ENCODE measurements at places on chromosomes 7 and 10. TPM values are rescaled to one million over a fixed set of nuclear protein-coding genes. Genes with fewer than 3 reads are reported as not detected.

DYNC1I1 gene
- 0.71 TPM for total RNA-seq

FEZF1 gene
- total RNA-seq = not detected

CRPPA gene
- 2.0 TPM for total RNA-seq

HIBADH gene
- total RNA-seq = 18.5 TPM

ALOX5 gene
- total RNA-seq = 28.7 TPM

FFAR4 gene
- total RNA-seq = 1.0 TPM

- no peak overlapping the region for H3K27ac ChIP-seq
- peaks cover 21% of the 10 kb centered on the region for H3K4me1 ChIP-seq
- peak overlapping the region; percentile 50 for H3K4me3 ChIP-seq
- H3K36me3 ChIP-seq = no peaks in the 10 kb centered on the region
Measured at GRCh38 chr10:12194752-12195271, 879 bp downstream of the NUDT5 start.

DNA sequence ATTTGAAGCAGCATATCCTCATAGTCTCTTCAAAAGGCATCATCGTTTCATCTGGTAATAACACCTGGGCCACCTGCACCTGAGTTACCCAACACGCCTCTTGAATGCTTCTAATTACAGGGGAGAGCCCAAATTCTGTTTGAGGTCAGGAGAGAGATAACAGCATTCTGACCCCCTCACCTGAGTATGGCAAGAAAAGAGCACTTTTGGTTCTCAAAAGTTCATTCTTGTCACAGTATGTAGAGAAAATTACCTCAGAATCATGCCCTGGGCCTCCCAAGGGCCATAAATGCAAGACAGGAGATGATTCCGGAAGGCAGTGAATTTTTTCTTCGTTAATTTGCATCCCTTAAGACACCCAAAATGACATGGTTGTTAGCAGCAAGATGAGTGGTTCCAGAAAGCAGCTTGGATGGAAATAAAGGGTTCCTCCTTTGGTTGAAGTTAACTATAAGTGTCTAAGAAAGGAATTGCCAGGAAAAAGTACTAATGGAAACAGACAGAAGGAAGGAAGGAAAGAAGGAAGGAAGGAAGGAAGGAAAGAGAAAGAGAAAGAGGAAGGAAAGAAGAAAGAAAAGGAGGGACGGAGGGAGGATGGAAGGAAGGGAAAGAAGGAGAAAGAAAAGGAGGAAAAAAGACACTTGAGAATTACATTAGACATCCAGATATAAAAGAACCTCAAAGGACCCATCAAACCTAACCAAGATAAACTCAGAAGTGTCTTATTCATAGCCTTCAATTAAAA, 228.4 kb upstream of the RHOBTB1 start:
- DNase-seq = no peak
- H3K27me3 ChIP-seq = no peaks in the 10 kb centered on the region
- H3K4me3 ChIP-seq = no peak overlapping the region
- H3K36me3 ChIP-seq = no peaks in the 10 kb centered on the region

DNA sequence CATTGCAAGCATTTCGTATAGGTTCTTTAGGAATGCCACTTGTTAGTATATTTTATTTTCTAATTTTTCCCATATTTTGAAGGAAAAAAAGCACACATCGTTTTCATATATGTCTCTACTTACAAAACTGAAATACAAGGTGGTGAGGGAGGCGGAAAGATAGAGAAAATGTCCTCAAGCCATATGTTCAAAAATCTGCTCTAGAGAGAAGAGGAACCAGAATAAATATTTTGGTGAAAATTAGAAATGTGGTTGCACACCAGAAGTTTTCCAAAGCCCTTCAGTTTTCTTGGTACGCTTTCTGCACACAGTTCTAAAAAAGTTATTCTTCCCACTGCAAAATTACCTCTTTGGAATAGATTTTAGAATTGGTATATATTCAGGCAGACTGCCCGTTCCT, 107.4 kb upstream of the RHOBTB1 start:
- no peaks in the 10 kb centered on the region for H3K4me1 ChIP-seq
- no peaks in the 10 kb centered on the region for H3K27me3 ChIP-seq
- H3K4me3 ChIP-seq = no peak overlapping the region
- H3K27ac ChIP-seq = no peak overlapping the region

- H3K27ac ChIP-seq = no peak overlapping the region
- H3K36me3 ChIP-seq = no peaks in the 10 kb centered on the region
- H3K4me1 ChIP-seq = peaks cover 16% of the 10 kb centered on the region
- no peaks in the 10 kb centered on the region for H3K27me3 ChIP-seq
- DNase-seq = no peak
- H3K4me3 ChIP-seq = no peak overlapping the region
Measured at GRCh38 chr10:35422228-35422627, 85.9 kb downstream of the CCNY start.

DNA sequence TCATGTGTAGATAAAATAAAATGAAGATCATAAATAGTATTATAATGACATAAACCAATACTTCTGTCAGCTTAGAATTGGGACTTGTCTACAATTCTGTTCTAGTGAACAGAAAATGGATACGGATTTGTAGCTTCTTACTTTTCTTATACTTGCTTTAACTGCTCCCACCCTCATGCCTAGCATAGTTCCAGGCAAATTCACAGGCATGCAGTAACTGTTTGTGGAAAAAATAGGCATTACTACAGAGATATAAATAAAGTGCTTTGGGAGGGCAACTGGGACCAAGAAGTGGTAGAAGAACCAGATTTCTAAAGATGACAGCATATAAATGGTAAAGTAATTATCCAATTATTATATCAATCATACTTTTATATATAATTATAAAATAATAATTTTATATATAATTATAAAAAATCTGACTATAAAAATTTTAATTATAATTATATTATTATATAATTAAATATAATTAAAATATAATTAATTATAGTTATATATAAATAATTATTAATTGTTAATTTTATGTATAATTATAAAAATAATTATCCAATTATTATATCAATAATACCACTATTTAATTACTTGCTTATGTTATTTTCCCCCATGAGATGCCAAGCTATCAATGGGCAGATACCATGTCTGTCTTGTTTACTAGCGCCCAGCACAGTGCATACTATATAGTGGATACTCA, 144.1 kb downstream of the NOC3L start:
- H3K4me1 ChIP-seq = no peaks in the 10 kb centered on the region
- no peaks in the 10 kb centered on the region for H3K36me3 ChIP-seq
- no peak overlapping the region for H3K27ac ChIP-seq
- H3K4me3 ChIP-seq = no peak overlapping the region
- H3K27me3 ChIP-seq = no peaks in the 10 kb centered on the region

GRCh38 chr7:100860702-100861615, 6.2 kb upstream of the TRIP6 start:
- peak; percentile 77 for DNase-seq
- no peaks in the 10 kb centered on the region for H3K4me1 ChIP-seq
- H3K27ac ChIP-seq = no peak overlapping the region
- H3K4me3 ChIP-seq = no peak overlapping the region
- H3K36me3 ChIP-seq = no peaks in the 10 kb centered on the region
- H3K27me3 ChIP-seq = no peaks in the 10 kb centered on the region

- no peak overlapping the region for H3K4me3 ChIP-seq
- no peaks in the 10 kb centered on the region for H3K27me3 ChIP-seq
- H3K4me1 ChIP-seq = peaks cover 7% of the 10 kb centered on the region
Measured at GRCh38 chr10:34528320-34528719, 286.8 kb downstream of the PARD3 start.

DNA sequence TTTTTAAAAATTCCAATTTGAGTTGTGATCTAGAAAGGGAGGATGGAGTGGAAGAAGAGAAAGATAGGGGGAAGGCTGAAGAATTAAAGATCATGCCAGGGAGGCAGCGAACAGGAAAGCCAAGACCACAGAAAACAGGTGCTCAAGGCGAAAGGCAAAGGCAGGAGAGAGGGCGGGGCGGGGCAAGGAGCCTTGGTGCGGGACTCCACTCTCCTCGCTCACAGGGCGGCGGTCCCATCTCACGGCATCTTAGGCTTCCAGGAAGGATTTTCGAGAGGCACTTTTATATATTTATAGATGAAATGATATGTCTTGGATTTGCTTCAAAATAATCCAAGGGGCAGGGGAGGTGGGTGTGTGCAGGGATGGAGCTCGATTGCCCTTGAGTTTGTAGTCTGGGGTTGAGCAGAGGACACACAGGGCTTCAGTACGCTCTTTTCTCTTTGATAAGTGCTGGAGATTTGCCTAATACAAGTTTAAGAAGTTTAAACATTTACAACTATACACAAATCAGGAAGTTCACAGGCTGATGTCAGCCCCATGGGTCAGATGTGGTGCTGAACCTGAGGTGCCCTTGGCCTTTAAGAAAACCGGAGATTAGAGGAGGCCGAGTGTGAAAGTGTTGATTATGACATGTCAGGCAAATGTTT, 161.1 kb downstream of the PRKAG2 start:
- H3K4me1 ChIP-seq = peaks cover 12% of the 10 kb centered on the region
- no peaks in the 10 kb centered on the region for H3K27me3 ChIP-seq
- no peak overlapping the region for H3K4me3 ChIP-seq
- no peaks in the 10 kb centered on the region for H3K36me3 ChIP-seq
- DNase-seq = no peak
- H3K27ac ChIP-seq = peak overlapping the region; percentile 40

GRCh38 chr7:131501930-131502685, 54.3 kb downstream of the PODXL start:
- no peak for DNase-seq
- no peak overlapping the region for H3K27ac ChIP-seq
- H3K36me3 ChIP-seq = peaks cover 40% of the 10 kb centered on the region
- no peaks in the 10 kb centered on the region for H3K27me3 ChIP-seq
- H3K4me1 ChIP-seq = peaks cover 6% of the 10 kb centered on the region

GRCh38 chr10:71468363-71469094, 71.8 kb downstream of the CDH23 start:
- H3K27me3 ChIP-seq = no peaks in the 10 kb centered on the region
- DNase-seq = no peak
- no peak overlapping the region for H3K4me3 ChIP-seq
- no peaks in the 10 kb centered on the region for H3K36me3 ChIP-seq
- H3K4me1 ChIP-seq = no peaks in the 10 kb centered on the region

DNA sequence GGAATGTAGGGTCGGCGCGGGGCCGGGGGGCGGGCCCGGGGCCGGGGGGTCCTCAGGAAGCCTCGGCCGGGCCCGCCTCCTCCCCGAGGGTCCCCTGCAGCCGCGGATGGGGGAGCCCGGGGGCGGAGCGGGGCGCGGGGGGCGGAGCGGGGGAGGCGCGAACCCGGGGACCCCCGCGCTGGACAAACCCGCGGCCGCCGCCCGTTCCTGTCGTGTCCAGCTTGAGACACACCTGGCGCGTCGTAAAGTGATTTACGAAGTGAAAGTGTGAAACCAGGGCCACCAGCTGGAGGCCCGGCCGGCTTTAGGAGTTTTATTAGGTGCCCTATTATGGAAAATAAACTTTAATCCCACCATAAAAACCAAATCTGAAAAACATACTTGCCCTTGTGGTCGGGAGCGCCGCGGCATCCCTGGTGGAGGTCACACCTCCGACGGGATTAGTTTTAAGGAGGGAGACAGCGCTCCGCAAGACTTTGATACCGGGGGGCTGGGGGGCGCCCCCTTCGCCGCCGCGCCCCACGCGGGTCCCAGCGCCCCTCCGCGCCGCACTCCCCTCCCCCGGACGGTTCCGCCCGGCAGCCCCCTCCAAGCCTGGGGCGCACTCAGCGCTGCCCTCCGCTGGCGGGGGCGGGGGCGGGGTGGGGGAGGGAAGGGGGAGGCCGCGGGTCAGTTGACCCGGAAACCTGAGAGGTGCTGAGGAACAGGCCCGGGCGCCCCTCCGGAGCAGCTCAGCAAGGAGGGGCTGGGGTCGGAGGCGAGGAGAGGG, 10.3 kb downstream of the MNX1 start:
- DNase-seq = peak; percentile 71
- no peaks in the 10 kb centered on the region for H3K27me3 ChIP-seq
- peaks cover 6% of the 10 kb centered on the region for H3K4me1 ChIP-seq

- no peak overlapping the region for H3K27ac ChIP-seq
- H3K4me3 ChIP-seq = no peak overlapping the region
- H3K4me1 ChIP-seq = no peaks in the 10 kb centered on the region
- H3K27me3 ChIP-seq = no peaks in the 10 kb centered on the region
Measured at GRCh38 chr10:126669168-126669567, 1.3 kb downstream of the C10orf90 start.

DNA sequence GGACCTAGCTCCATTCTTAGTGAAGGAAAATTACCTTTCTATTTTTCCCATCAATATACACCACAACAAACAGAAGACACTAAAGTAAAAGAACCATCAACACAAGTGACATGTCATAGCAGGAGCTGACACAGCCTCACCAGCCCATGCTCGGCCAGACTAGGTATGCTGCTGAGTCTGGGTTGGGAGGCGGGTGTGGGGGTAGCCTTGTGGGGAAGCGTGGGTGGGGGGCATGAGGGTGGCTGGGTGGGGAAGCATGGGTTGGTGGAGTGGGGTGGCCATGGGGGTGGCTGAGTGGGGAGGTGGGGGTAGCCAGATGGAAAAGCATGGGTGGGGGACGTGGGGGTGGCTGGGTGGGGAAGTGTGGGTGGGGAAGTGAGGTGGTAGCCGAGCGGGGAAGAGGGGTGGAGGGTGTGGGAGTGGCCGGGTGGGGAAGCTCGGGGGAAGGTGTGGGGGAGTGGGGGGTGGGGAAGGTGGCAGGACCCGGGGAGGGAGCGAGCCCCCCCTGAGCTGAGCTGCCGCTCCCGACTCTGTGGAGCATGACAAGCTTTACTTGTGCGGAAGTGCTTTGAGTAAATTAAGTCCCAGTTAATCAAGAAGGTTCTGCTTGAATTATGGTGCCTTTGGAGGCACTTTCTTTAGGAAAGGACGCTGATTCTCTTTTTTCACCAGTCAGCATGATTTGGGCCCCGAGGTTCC, 294.6 kb upstream of the ZNF32 start:
- H3K27me3 ChIP-seq = no peaks in the 10 kb centered on the region
- H3K4me3 ChIP-seq = no peak overlapping the region
- H3K27ac ChIP-seq = no peak overlapping the region
- H3K36me3 ChIP-seq = no peaks in the 10 kb centered on the region
- no peaks in the 10 kb centered on the region for H3K4me1 ChIP-seq
- DNase-seq = peak; percentile 13

DNA sequence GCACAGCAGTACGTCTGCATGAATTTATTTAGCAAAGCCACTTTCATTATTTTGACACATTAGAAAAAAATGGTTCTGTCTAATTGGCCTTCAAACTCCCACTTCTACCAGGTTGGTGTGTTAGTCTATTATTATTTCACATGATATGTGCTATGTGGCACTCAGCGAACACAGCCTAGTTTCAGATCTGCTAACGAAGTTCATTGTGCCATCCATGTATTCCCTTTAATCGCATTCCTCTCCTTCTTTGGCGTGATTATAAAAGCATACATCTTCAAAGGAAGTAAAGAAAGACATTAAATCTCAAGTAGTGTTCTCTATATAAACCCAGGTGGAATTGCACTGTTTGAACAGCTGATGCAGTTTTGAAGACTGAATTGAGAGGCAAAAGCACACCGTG, 96.4 kb upstream of the CACNA2D1 start:
- DNase-seq = no peak
- H3K4me3 ChIP-seq = no peak overlapping the region
- no peak overlapping the region for H3K27ac ChIP-seq
- H3K36me3 ChIP-seq = no peaks in the 10 kb centered on the region
- no peaks in the 10 kb centered on the region for H3K27me3 ChIP-seq

- no peak for DNase-seq
- no peak overlapping the region for H3K27ac ChIP-seq
- no peaks in the 10 kb centered on the region for H3K27me3 ChIP-seq
- no peaks in the 10 kb centered on the region for H3K4me1 ChIP-seq
- no peaks in the 10 kb centered on the region for H3K36me3 ChIP-seq
Measured at GRCh38 chr10:123715546-123715945, 49.4 kb downstream of the GPR26 start.
